Sigmoid colon (tissue), 7 donors: ENCODE measurements at places on chromosomes 5 and 9. TPM values are rescaled to one million over a fixed set of nuclear protein-coding genes. Genes with fewer than 3 reads are reported as not detected.

The SPACA9 gene
- 10.7 TPM for total RNA-seq

The CRB2 gene
- total RNA-seq: 0.14 TPM

The SLCO6A1 gene
- total RNA-seq: not detected

The LHX6 gene
- 1.4 TPM for total RNA-seq

The EIF4EBP3 gene
- 7.4 TPM for total RNA-seq

The ELAVL2 gene
- 0.16 TPM for total RNA-seq

The FAXDC2 gene
- 85.0 TPM for total RNA-seq

The TAF11L10 gene
- total RNA-seq: not detected

GRCh38 chr5:171315386-171315891 lies 6.4 kb downstream of the TLX3 start:
- no peak for DNase-seq

DNA sequence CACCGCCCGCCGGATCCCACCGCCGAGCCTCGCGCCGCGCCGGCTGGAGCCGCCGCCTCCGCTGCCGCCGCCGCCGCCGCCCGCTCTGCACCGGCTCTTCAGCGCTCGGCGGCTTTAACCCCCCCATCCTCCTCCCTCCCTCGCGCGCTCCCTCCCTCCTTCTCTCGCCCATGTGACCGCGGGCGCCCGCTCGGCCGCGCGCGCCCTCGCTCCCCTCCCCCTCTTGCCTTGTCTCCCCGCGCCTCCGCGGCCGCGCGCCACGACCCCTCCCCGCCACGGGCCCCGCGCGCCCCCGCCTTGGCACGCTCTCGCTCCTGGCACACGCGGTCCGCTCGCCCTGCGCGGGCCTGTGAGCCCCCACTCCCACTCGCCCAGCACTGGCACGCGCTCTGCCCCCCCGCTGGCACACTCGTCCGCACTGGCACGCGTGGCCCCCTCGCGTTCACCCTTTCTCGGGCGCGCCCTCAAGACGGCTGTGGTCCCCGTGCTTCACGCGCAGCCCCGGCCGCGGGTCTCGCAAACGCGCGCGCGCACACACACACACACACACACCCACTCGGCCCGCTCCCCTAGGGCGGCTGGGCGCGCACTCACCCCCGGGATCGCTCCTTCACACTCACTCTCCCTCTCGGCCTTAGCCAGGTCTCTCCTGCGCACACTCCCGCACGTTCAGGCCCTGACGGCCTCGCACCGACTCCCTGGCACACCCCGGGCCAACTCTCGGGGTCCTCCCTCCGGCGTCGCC lies at the start of gene CNTFR:
Gene CNTFR, minus strand, starts transcription at position 89 of the 745 bp plus-strand sequence. CDS start 20,743 bp downstream, outside the sequence.
- DNase-seq: peak; percentile 82

DNA sequence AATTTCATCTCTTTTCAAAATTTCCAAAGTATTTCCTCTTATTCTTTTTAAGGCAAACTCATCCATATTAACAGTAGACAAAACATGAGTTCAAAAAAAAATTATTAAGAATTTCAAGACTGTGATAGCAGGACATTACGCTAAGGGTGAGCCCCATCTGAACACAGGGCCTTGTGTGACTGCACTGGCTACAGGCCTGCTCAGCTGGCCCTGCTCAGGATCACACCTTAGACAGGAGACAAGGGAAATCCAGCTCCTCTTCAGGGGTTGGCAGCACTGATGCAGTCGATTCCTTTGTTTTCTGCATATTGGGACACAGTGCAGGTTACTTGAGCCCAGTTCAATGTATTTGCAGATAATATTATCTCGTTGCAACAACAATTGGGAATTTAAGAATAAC lies 444.7 kb downstream of the PLK2 start:
- DNase-seq: no peak

GRCh38 chr5:163571744-163572143 lies 66.3 kb downstream of the MAT2B start:
- DNase-seq: no peak

DNA sequence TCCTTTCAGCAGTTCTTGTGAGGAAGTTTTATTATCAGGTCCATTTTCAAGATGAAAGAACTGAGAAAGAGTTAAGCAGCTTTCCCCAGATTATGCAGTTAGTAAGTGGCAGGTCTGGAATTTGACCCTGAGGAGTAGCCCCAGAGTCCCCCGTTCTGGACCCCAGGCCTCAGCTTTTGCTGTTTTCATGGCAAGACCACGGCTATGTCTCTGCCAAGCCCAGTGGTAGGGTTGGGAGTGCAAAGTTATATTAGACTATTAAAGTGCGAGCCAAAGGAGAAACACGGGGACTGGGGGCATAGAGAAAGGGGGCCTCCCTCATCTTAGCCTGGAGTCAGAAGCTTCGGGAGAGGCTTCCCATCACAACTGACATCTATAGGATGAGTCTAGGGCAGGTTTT lies 19.3 kb upstream of the ORM1 start:
- DNase-seq: no peak

GRCh38 chr5:80707645-80708044 lies 52.9 kb upstream of the DHFR start:
- no peak for DNase-seq

DNA sequence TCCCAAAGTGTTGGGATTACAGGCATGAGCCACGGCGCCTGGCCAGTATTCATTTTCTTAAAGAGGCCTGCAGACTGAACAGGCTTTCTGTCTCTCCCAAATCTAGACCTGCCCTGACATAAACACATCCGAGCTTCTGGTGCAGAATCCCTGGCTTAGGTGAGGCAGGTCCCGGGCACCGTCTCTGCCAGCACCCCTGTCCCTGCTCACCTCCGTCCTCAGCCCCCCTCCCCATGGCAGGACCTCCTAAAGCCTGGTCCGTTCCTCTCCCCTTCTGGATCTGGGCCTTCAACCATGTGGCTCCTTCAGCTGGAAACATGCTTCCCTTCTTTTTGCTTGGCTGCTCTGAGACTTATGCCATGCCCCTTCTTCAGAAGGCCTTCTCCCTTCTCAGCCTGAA lies 22.7 kb upstream of the RXRA start:
- DNase-seq: no peak

- no peak for DNase-seq
Measured at GRCh38 chr5:62489471-62489870, 76.9 kb downstream of the IPO11 start.

DNA sequence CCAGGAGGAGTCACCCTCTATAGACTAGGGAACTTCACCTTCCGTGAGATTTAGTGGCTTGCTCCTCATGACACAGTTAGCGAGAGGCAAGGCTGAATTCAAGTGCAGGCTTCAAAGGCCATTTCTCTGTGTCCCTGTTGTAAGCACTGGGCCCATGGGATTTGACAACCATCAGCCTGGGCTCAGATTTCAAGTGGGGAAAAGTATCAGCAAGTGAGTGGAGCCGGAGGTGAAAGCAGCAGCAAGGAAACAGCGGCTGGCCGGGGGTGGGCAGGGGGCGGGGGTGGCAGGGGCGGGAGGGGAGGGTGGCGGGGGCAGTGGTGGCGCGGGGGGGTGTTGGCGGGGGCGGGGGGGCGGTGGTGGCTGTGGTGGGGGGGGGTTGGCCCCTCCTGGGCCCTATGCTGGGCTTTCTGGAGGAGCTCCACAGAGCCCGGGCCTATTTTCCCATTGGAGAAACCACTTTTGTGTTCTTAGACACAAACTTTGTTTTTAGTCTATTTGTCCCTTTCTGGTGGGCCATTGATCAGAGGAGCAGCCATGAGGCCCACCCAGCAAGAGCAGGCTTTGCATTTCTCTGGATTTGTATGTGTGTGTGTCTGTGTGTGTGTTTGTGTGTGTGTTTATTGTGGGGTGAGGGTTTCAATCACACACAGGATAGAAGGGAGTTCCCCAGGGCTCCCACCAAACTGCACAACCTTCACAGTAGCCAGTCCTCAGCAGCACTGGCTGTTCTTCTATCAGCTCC lies 165.4 kb upstream of the RAI14 start:
- no peak for DNase-seq

- DNase-seq: no peak
Measured at GRCh38 chr9:21081451-21081850, 3.7 kb upstream of the IFNB1 start.

GRCh38 chr9:72207278-72207677 lies 58.0 kb downstream of the GDA start:
- DNase-seq: no peak

GRCh38 chr9:114207034-114207810 lies 51.9 kb downstream of the COL27A1 start:
- peak; percentile 79 for DNase-seq

DNA sequence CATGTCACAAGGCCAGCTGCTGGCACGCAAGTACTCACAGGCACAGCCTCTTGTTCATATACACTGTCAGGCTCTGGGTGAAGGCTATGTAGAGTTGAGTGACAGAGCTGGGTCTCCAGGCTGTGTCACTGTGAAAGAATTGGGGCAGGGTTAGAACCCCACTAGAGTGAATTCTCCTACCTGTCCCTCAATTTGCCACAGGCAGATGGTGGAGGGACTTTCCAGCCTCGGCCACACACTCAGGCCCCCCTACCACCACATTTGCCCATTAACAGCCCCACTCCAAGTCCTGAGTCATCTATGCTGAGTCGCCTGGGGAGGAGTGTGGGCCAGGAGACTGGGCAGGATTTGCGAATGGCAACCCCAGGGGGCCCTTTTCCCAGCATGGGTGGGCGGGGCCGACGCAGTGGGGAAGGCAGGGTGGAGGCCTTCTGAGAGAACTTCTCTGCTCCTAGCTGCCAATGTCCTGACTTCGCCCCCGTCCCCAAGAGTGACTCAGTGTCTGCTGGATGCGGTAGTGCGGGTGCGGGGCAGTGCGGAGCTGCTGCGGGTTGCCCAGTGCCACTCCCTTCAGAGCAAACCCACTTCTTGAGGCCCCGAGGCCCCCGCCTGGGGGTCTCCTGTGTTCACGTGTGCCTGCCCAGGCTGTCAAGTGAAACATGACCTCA lies 50.3 kb upstream of the PSD2 start:
- peak; percentile 76 for DNase-seq
